GM12865 (cell line): ENCODE measurements at places on chromosomes 16 and 17.
A peak's percentile ranks its signal among the peaks of the same experiment; 100 is the strongest.

DNA sequence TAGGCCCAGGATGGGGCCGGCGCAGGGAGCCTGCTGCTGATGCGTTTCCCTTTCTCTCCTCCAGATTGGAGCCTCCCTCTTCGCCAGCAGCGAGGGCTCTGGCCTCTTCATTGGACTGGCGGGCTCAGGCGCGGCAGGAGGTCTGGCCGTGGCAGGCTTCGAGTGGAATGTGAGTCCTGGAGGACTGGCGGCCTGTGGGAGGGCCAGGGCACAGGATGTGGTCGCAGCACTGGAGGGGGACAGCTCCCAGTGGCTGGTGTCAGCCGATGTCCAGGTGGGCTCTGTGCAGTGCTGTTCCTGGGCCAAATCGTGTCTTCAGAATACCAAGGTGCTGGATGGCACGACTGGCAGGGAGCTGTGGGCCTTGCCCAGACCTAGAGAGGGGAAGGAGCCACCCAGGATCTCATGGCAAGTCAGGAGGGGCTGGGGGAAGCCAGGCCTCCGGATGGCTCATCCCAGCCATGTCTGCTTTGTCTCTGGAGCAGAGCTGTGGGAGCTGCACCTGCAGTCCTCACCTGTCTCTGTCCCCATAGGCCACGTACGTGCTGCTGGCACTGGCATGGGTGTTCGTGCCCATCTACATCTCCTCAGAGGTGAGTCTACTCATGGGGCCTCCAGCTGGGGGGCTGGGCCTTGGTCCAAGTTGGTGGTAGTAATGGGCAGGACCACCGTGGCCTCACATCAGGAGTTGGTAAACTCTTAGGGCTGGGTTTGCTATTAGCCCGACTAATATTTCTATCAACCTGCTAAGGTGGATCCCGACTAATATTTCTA lies 7.3 kb downstream of the SLC5A10 start:
- no peak for DNase-seq

DNA sequence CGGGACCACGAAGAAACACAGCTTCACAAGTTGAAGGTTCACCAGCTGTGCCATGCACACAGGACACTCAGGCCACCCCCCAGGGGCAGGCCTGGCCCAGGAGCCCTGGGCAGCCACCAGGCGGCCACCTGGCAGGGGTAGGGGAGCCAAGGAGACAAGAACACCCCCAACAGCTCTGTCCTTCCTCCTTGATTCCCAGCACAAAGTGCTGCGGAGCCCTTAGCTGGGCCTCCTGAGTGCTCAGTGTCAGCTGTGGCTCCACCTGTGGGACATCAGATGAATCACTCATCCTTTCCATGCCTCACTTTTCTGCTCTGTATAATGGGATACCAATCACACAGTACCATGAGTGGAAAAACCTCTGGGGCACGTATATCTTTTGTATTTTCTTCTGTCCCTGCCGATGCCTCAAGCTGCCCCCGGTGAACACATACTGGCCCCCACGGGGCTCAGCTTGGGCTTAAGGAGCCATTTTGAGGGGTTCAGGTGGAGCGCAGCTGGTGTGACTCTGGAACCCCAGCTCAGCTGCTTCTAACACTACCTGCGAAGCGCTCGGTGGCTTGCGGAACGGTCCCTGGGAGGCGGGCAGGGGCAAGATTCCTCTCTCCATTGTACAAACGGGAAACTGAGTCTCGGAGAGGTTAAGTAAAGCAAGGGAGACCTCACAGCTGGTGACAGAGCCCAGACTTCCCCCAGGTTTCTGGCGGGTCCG lies 12.0 kb downstream of the GALK1 start:
- peak; percentile 37 for DNase-seq

GRCh38 chr16:28590384-28591340 lies 6.2 kb downstream of the SULT1A2 start:
- DNase-seq = no peak

DNA sequence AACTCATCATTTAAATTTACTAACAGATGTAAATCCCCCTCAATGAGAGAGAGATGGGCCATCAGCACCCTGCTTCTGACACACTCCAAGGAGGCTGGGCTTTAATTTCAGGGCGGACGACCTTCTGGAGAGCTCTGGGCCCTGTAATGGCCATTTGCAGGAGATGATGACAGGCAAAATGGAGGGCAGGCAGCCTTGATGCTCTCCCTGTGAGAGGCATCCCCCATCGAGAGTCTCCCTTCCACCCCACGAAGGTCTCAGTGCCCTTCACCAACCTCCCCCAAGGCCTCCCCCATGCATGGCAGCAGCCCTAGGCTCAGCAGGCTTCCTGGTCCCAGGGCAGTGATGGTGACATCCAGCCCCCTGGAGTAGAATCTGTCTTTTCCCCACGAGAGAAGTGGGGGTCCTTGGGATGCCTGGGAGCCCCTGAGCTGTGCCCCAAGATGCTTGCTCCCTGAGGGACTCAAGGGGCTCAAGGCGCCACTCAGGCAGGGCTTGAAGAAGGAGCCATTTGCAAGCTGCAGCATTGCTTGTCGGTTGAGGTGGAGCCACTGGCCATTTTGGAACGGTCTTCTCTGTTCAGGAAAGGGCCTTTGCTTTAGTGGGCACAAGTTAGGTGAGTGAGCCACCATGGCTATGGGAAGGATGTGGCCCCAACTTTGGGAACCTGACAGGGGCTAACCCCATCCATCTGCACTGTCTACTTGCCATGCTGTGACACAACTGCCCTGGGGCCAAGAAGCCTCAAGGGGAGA lies 82.6 kb downstream of the C16orf78 start:
- no peak for DNase-seq

- no peak for DNase-seq
Observed at GRCh38 chr16:66617010-66617434, 12.5 kb downstream of the CMTM3 start.

GRCh38 chr16:8127070-8127469 lies 463.2 kb downstream of the TMEM114 start:
- no peak for DNase-seq

DNA sequence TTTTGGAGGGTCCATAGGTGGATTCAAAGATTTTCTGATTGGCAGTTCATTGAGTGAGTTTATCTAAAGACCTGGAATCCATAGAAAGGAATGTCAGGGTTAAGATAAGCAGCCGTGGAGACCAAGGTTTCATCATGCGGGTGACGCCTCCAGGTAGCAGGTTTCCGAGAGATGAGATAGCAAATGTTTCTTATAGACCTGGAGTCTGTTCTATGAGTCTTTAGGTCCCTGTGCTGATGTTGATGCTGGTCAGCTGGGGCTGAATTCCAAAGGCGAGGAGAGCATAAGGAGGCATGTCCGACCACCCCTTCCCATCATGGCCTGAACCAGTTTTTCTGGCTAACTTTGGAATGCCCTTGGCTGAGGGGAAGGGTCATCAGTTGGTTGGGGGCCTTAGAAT lies 80.2 kb downstream of the RAP1GAP2 start:
- DNase-seq = no peak

GRCh38 chr16:88384222-88385111 lies 1.7 kb downstream of the ZNF469 start:
- DNase-seq = no peak
